Activated T-helper 9 cell treated with anti-CD3 and anti-CD28 coated beads, Interleukin-2, amount 50 U/mL, for 16 hours (primary cell): ENCODE measurements at places on chromosomes 16 and 17.

GRCh38 chr17:76747716-76748363, 9.9 kb downstream of the MFSD11 start:
- no peak for DNase-seq

- DNase-seq, result no peak
Measured at GRCh38 chr16:50025537-50025931, 509 bp downstream of the CNEP1R1 start.

DNA sequence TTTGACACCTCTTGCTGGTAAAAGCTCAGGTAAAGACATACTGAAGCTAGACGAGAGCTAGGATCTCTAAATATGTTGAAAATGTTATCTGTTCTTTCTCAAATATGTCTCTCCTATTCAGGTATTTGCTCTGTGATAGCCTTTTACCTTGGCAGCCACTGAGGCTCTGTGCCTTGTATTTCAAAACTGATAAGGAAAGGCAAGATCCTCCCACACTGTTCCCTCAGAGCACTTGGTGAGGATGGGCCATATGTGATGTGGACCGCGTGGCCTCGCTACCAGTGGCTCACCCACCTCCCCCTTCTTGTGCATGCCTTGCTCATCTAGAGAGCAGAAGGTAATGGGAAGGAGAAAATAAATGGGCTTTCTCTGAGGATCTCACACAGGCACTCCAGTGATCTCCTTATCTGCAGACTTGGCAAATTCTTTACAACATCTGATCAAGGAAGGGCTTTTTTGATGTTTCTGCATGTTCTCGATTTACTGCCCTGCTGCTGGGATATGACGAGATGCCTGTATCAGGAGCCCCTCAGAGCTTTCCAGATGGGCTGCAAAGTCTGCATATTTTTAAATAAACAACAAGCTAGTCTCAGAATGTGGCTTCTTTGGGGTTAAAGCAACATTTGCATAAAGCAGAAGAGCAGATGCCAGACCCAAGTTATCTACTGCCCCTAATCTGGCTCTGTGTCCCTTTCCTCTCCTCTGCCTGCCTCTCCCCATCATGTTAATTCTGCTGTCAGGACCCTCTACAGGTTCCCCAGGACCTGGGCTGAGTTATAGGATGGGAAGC, 16.9 kb downstream of the HOXB1 start:
- DNase-seq, result no peak

DNA sequence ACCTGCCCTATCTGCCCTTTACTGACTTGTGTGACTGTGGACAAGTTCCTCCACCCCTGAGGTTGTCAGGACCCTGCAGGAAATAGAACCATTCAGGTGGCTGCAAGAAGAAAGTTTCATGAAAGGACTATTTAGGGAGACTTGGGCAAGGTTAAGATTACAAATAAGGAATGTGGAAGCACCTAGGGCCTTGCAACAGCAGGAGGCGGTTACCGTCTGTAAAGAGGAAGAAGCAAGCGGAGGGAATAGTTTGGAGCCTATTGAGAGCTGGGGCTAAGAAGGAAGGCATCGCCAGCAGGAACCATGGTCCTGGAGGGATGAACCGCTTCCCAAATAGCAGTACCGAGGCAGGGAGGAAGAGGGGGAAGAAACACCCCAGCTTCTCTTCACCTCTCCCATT, 132.4 kb downstream of the PRKCB start:
- no peak for DNase-seq

GRCh38 chr17:76276461-76277299, 11.5 kb downstream of the UBALD2 start:
- no peak for DNase-seq

- no peak for DNase-seq
Measured at GRCh38 chr16:72122308-72122707, 28.7 kb downstream of the DHX38 start.

GRCh38 chr17:35973333-35974260, 7.7 kb downstream of the CCL16 start:
- DNase-seq, result no peak
